ENCODE measurements at places on chromosomes 1 and 21.

GRCh38 chr1:94541246-94542087 lies at the start of gene F3:
F3 (minus strand) TSS chr1:94541759; CDS start chr1:94541636, 123 bp downstream.
- DNase-seq, result peak; percentile 63

- DNase-seq, result no peak
Observed at GRCh38 chr1:220894025-220894923, 15.0 kb downstream of the HLX start.

- DNase-seq, result no peak
Observed at GRCh38 chr1:235635938-235636662, 13.5 kb downstream of the GNG4 start.

DNA sequence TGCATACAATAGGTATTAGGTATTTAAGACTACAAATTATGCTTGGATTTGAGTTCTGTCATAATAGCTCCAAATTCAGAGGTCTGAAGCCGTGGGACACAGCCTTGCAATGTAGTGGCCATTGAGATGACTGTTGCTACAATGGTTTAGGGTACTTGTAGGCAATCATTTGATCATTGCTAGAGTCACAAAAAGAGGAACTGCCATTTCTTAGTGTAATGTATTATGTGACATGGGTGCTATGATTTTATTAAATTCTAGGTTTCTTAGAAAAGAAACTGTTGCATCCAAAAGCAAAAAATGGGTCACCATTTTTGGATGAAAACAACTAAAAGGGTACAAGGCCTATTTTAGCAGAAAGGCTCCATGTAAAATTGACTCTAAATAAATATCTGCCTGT lies 129.9 kb upstream of the ZNF644 start:
- no peak for DNase-seq

DNA sequence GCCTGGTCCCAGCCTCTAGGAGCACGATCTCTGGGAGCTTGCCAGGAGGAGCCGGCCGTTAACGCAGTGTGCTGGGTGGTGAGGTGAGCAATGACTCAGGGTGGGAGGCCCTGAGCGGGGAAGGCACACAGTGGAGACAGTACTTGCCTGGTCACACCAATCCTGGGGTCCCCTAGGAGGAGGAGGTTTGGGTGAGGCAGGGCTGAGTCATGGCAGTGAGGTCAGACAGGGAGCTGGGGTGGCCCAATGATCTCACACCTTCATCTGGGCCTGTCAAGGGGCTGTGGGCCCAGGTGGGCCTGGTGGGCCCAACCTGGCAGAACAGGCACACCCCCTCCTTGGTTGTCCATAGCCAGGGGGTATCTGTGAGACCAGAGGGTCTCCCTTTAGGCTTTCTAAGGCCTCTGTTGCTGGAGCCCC lies 8.6 kb upstream of the EDN2 start:
- DNase-seq, result no peak
